ENCODE measurements at places on chromosomes 7 and 10. TPM values are rescaled to one million over a fixed set of nuclear protein-coding genes. Genes with fewer than 3 reads are reported as not detected.
A peak's percentile ranks its signal among the peaks of the same experiment; 100 is the strongest.

GRCh38 chr10:48383393-48383792, 76.9 kb downstream of the MAPK8 start:
- no peak for DNase-seq

The ZCCHC24 gene
- 30.7 TPM for total RNA-seq

- peak; percentile 3 for DNase-seq
These were observed 96.8 kb downstream of the GLCCI1 start for GRCh38 chr7:8065356-8065813.

The SPAM1 gene
- not detected for total RNA-seq

DNA sequence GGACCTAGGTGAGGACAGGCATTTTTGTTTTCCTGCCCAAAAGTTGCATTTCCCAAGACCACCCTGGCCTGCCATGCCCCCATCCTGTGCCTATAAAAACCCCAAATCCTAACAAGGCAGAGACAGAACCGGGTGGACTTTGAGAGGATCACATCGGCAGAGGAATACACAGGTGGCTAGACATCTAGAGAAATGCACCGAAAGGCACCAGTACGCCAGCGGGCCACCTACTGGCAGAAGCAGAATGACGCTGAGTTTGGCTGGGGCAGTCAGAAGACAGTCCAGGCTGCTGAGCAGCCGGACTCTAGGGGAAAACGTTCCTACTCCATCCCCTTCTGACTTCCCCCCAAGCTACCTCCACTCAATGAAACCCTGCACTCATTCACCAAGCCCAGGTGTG, 2.8 kb downstream of the AKR1C4 start:
- DNase-seq: no peak

- no peak for DNase-seq
These were observed 33.1 kb downstream of the SCRN1 start for GRCh38 chr7:29956487-29956836.

The SUN3 gene
- total RNA-seq: not detected

GRCh38 chr7:92749327-92749755, 87.0 kb downstream of the CDK6 start:
- no peak for DNase-seq

DNA sequence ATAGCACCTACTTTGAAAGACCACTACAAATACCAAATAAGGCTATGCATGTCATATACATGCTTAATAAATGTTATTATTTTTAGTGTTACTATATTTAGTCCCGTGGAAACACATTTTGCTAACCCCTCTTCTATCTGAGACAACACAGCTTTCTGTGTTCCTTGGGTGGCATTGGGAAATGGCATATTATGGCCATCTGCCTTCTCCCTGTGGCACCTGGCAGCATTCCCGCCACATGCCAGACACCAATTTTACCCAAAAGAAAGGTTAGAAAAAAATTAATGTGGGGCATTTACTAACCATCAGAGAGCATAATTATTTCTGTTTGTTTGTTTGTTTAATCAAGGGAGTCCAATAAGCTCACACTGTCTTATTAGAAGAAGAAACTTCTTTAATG, 168.6 kb upstream of the ETV1 start:
- no peak for DNase-seq

- no peak for DNase-seq
These were observed 16.3 kb downstream of the CASD1 start for GRCh38 chr7:94525923-94526322.

The SPDYE5 gene
- total RNA-seq: not detected

GRCh38 chr7:5690931-5691473, 90.5 kb downstream of the RNF216 start:
- DNase-seq: peak; percentile 82

- no peak for DNase-seq
These were observed 41.1 kb downstream of the INSIG1 start for GRCh38 chr7:155338632-155339320.

The CHAT gene
- not detected for total RNA-seq

The VENTX gene
- total RNA-seq: 0.40 TPM

The SFTPA2 gene
- 0.27 TPM for total RNA-seq

DNA sequence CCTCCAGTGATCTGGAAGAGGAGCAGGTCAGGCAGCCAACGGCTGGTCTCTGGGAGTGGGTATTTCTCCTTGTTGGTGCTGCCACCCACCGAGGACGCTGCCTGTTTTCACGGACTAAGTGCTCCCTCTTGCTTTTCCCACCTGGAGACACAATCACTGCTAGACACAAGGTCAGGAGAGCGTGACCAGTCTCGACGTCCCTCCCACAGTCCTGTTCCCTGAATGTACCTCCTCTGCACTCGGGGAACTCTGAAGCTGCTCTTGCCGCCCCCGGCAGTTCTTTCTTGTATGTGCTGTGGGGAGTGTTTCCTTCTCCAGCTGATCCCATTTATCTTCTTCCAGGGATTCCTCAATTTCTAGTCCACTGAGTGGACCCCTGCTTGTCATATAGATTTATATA, 89.4 kb downstream of the CYTH3 start:
- peak; percentile 64 for DNase-seq

DNA sequence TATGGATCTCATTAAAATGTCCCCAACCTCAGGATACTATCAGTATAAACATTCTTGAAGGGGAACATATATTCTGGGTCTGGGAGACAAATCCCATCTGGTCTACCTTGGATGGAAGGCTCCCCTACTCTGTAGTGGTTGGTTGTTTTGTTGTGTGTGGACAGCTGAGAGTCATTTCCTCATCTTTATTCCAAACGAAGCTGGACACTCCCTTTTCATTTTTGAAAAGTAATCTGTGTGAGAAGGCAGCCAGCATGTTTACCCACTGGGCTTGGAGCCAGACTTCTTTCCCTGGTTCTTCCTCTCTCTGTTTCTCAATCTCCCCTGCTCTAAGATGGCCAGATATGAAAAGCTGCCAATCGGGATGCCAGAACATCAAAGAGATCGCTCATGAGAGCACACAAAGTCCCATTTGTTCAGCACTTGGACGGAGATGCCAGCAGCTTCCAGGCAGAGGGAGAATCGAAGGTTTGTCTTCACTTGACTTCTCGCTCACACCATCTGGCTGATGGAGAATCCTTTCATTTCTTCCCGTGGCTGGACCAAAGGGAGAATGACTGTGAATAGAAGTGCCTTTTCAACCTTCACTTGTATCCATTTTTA, 108.1 kb upstream of the AGR3 start:
- peak; percentile 61 for DNase-seq

DNA sequence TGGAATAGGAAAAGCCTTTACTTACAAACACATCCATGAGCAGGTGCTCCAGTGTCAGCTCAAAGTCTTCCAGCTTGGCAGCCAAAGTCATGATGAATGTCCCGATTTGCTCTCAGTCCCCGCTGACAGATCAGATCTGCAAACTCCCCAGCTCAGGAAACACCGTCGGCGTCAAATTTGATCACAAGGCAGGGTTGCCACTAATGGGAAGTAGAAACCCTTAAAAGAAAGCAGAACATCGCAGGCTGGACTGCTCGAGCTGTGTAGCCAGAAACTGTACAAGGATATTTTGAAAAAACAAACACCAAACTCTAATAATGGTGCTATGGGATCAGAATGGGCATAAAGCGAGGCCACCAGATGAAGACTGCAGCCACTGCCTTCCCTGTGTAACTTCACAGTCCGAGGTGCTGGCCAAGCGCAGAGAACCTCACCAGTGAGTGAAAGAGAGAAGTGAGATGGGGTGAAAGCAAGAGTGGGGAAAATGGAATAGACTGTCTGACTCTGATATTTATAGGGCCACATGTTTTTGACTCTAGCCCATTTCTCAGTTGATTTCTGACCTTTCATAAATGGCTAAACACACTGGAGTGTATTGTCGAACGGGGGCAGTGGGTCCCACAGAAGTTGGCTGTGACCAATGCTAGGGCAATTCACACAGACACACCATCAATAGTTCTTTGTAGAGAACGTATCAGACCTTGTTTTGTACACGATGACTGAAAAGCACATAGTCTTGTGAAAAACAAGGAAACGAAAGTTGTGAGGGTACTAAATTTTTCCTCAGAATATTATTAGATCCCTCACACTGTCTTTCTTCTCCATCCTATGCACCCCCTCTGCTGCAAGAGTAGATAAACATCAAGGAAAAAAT, 306.2 kb downstream of the FRMD4A start:
- DNase-seq: no peak

- DNase-seq: no peak
These were observed 7.4 kb downstream of the APBB1IP start for GRCh38 chr10:26445411-26446031.

GRCh38 chr10:96188421-96188820, 58.3 kb downstream of the ZNF518A start:
- no peak for DNase-seq

- DNase-seq: no peak
These were observed 296.4 kb downstream of the DGKB start for GRCh38 chr7:14606101-14606500.

DNA sequence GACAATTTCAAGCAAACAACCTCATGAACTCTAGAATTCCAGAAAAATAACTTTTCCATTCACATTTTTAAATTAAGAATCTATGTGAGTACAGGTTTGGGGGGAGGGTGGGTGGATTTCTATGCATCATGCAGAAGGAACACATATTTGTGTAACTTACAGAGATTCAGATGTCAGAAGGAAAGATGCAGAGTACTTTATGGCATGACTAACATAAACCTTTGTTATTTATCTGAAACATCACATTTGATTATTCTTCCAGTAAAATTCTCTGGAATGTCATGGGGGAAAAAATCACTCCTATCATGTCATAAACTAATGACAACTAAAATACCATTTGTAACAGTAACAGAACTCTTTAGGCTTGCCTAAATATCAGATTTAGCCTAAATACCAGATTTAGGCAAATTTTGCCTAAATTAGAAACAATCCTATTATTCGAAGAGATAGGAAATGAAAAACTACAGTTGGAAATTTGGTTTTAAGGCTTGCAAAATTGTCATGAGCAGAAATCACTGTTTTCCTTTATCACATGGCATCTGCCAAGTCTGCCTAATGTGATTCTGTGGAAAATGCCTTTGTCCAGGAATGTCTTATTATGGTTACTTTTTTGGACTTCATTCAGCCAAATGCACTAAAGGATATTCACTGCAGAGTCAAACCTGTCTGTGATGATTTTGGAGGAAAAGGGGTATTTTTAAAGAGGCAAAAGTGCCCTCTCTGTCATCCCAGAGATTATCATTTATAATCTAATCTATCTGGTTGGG, 527.7 kb upstream of the CELF2 start:
- no peak for DNase-seq

The PALD1 gene
- total RNA-seq: 12.4 TPM

DNA sequence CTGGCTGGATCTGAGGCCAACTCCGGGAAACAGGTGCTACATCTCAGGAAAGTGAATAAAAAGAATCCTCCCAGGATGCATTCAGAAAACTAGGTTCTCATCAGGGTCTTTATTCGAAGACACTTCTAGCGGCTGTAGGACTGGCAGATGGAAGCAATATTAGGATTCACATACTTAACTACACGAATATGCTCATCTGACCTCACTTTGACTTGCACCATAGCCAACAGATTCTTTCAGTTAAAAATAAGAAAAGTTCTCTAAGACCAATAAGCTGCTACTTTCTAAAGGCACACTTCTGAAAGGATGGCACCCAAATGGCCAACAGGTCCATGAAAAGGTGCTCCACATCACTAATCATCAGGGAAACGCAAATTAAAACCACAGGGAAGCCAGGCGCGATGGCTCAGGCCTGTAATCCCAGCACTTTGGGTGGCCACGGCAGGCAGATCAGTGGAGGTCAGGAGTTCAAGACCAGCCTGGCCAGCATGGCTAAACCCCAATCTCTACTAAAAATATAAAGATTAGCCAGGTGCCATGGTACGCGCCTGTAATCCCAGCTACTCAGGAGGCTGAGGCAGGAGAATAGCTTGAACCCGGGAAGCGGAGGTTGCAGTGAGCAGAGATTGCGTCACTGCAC, 258.0 kb downstream of the ZMYND11 start:
- no peak for DNase-seq

DNA sequence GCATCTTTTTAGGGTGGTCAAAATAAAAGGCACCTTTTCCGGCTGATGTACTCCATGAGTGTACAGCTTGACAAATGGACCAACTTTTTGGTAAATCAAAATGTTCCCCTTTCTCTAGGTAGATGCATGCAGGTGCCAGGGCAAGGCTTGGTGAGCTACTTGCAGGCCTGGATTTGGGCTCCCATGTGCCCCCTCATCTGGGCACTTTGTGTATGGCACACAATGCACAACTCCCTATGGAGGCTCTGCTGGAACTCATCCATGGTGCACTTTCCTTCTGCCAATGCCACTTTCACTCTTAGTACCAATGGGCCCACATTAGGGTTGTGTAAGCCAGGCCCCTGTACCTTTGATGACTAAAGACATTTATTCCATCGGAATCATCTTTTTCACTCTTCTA, 300.8 kb downstream of the SDHAF3 start:
- no peak for DNase-seq

- no peak for DNase-seq
These were observed 66.7 kb upstream of the LEP start for GRCh38 chr7:128174386-128174785.

The CACUL1 gene
- 23.0 TPM for total RNA-seq

DNA sequence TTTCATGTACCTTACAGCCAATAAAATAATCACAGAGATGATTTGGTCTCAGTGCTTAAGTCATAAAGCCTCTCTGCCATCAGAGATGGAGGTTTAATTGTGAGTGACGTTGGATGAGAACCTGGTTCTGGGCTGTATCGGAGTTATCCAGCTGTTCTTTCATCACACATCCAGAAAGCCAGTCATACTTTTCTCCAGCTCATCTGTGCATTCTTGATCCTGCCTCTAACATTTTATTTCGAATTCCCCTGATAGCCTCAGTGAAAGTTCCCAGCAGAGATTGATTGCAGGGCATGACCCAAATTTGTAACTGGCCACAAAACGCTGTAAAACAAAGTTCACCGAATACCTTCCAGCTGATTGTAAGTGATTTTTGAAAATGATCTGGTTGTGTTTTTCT, 212.6 kb upstream of the HABP2 start:
- DNase-seq: no peak

The TMEM196 gene
- not detected for total RNA-seq

DNA sequence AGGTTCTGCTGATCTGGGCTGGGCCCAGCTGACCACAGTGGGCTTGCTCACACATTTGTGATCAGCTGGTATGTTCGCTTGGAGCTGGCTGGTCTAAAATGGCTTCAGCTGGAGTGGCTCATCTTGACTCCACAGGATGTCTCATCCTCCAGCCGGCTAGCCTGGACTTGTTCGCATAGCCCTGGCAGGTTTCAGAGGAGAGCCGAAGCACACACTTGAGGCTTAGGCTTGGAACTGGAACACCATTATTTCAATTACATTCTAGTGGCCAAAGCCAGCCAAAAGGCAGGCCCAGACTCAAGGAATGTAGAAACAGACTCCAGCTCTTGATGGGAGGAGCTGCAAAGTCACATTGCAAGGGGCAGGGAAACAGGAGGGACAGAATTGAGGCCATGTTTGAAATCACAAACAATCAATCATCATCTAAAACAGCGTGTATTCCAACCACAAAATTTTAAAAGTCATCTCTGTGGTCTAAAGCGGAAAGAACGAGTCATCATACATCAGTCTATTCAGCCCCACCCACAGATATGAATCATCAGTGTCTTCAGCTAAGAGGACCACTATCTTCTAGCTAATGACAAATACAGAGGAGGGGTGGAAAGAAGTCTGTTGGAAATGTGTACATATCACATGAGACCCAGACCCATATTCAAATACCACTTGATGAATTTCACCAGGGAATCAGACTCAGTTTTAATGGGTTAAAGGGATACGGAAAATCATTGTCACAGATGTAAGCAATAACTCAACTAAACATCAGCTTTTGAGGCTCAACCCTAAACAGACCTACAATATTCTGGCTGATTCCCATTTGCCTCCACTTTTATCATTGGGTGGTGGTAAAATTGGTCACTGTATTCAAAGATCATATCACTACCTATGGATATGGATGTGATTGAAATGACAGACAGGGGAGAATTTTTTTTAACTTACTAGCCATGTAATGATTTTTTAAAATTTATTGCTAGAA, 139.0 kb upstream of the MKLN1 start:
- DNase-seq: peak; percentile 37

Measured in thyroid gland (tissue), 4 donors.